ENCODE measurements at places on chromosomes 1 and 21.

DNA sequence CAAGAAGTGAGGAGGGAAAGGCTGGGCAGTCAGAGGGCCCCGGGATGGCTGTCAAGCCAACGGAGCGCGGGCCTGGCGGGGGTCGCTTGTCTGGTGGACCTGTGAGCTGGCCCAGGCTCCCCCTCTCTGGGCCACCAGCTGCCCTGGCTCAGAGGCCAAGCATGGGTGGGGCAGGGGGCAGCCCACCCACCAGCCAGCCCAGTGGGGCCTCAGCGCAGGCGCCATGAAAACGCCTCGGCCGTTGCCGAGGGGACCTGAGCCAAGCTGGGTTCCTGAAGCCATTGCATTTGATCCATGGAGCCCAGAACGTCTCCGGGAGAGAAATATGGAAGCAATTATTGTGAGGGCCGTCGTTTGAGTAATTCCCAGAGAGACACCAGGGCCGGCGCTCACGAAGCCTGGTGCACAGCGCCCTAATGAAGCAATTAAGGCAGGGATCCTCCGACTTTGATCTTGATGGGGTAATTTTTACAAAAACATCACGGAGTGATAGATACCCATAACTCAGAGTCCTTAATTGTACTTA lies 90.5 kb upstream of the TTC34 start:
- DNase-seq: no peak

- DNase-seq: no peak
These were observed 9.1 kb upstream of the GPR61 start for GRCh38 chr1:109530457-109531087.

- no peak for DNase-seq
These were observed 17.7 kb upstream of the SRSF10 start for GRCh38 chr1:23997812-23998211.

DNA sequence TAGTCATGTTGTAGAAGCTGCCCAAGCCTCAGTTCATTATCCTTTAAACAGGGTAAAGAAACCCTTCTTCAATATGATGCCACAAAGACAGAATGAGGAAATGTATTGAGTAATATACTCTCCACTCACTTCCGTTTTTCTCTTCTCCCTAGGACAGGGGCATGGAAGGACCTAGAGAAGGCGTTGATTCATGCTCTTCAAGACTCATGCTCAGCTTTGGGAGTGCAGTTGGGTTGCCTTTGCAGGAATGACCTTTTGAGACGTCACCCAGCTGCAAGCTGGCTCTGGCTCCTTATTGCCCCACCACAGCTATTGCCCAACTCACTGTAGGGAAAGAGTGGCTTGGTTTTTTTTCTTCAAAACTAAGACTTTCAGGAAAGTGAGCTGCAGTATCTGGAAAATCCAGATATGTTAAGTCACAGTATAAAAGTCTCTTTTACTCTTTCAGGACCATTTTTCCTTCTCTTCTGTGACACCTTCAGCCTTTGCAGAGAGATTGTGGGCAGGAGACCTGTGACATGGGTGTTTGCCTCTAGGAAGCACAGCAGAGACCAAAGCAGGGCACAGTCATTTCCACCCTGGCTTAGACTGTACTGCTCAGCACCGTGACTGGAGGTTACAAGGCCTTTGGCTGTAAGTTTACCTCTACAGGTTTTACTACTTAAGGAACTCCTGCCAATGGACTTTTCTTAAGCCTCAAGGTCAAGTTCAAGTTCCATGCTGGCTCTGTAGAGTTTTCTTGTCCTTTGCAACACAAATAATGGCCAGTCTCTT lies 39.5 kb downstream of the XCL2 start:
- no peak for DNase-seq

- no peak for DNase-seq
These were observed 140.8 kb upstream of the RAB4A start for GRCh38 chr1:229130028-229130668.

DNA sequence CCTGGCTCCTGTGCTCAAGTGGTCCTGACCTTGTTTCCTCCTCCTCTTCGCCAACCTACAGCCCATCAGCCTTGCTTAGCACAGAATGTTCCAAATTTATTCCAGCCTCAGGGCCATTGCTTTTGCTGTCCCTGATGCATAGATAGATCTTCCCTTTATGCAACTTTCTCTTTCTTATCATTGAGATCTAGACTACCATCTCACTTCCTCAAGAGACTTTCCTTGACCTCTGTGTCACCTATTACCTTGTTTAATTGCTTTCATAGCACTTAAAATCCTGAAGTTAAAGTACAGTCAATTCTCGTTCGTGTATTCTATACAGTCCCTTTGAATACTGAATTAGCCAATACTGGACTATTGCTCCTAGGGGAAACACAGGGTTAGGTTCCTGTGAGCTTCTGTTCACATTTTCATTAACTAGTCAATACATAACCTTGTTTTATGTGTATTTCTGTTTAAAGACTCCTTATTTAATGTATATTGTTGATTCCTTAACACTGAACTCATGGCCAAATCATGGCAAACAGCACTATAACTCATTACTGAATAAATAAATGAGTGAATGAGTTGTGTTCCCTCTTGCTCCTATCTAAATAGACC lies 26.2 kb upstream of the MCOLN3 start:
- DNase-seq: no peak

- no peak for DNase-seq
These were observed 17.4 kb upstream of the HNRNPU start for GRCh38 chr1:244881552-244882280.

- no peak for DNase-seq
These were observed 111.3 kb downstream of the ADSS2 start for GRCh38 chr1:244340396-244340795.

- no peak for DNase-seq
These were observed 32.5 kb upstream of the COL6A2 start for GRCh38 chr21:46065215-46065913.

DNA sequence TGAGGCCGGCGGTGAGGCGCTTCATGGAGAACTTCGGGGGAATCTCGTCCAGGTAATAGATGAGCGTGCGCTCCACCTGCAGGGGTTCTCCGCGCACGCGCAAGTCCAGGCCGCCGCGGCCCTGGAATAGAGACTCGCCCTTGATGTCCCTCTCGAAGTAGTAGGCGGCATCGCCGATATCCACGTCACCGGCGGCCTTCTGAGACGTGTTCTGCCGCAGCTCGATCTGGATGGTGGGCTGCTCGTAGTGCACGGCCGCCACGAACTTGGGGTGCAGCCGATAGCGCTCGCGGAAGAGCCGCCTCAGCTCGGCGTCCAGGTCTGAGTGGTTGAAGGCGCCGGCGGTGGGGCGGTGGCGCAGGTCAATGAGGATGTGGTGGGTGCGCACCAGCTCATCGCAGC lies 726 bp downstream of the TACSTD2 start:
- DNase-seq: no peak

- no peak for DNase-seq
These were observed 27.5 kb upstream of the IGSF21 start for GRCh38 chr1:18079941-18080735.

DNA sequence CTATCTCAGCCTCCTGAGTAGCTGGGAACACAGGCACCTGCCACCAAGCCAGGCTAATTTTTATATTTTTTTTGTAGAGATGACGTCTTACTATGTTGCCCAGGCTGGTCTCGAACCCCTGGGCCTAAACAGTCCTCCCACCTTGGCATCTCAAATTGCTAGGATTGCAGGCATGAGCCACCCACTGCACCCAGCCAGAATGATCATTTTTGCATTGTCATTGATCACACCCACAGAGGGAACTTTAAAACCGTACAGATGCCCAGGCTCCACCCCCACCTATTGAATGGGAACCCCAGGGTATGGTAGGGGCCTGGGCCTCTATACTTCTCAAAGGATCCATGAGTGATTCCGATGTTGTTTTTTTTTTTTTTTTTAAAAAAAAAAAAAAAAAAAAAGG lies 36.7 kb downstream of the ETNK2 start:
- DNase-seq: no peak

DNA sequence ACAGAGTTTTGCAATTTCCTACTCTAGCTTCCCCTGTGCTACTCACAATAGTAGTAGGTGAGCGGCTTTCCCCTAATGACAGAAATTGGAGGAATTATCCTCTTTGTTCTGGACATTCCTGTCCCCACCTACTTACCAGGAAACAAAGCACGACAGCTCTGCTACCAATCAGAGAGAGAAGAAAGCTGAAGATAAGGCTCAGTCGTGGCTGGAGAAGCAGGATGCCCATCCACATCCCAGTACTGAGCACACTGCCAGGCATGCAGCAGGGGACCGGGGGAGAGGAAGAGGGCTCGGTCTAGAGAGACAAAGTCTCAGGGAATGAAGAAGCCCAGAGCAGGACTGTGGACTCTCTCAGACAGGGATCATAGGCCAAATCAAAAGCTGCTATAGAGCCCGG lies 134.1 kb upstream of the KRTAP19-8 start:
- DNase-seq: no peak

DNA sequence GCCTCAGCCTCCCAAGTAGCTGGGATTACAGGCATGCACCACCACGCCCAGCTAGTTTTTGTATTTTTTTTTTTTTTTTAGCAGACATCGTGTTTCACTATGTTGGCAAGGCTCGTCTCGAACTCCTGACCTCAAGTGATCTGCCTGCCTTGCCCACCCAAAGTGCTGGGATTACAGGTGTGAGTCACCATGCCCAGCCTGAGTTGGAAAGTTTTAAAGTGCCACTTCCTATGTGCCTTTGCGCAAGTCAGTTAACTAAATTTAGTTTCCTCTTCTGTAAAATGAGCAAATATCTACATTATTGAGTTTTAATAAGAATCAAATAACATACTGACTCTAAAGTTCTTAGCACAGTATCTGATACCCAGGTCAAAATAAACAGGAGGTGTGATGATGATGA lies 12.4 kb downstream of the SLC19A2 start:
- no peak for DNase-seq

- no peak for DNase-seq
These were observed 19.7 kb downstream of the OR6Y1 start for GRCh38 chr1:158534496-158534895.

GRCh38 chr1:152182431-152182830 lies 23.4 kb upstream of the RPTN start:
- DNase-seq: no peak

DNA sequence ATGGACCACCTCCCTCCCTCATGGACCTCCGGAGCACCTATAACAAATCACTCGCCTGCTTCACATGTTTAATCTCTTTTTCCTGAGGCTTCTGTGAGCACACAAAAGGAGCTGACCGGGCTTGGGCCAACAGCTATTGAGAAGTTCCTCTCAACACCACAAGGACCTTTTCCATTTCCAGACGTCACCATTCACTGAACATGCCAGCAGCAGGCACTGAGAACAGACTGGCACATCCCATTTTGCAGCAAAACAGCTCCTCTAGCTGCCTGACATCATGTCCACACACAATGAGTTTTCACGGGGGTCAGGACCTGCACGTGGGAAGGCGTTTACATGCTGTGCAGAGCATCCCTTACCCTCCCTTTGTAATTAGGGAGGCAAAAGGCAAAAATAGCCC lies 11.0 kb downstream of the SUSD4 start:
- no peak for DNase-seq

- no peak for DNase-seq
These were observed 628 bp downstream of the ARHGEF19 start for GRCh38 chr1:16211824-16212223.

- no peak for DNase-seq
These were observed 157.8 kb upstream of the JUN start for GRCh38 chr1:58941471-58942289.

DNA sequence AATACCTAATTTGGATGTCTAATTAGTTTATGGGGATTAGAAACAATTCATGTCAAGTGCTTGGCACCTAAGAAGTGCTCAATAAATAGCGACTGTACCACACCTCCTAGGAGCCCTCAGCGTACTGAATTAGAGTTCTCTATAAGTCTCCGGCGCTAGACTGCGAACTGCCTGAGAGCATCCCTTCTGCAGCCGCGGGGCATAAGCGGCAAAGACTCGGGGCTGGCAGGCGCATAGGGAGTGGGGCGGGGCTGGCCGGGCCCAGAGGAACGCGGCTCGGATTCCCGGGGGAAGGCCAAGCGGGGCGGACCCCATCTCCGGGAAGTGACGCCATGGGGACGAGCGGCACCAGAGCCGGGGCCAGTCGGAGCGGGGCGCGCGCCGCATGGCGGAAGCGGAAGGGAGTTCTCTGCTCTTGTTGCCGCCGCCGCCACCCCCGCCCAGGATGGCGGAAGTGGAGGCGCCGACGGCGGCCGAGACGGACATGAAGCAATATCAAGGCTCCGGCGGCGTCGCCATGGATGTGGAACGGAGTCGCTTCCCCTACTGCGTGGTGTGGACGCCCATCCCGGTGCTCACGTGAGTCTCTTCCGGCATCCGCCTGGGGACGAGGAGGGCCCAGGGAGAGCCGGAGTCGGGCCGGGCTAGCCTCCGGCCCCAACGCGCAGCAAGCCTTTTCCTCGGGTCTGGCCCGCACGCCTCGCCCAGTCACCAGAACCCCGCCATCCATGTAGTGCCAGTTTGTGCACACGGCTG lies at the start of gene TMEM222:
TMEM222 (plus strand) TSS at position 351 of the 756 bp plus-strand sequence; CDS start at position 386, 35 bp downstream.
- DNase-seq: peak; percentile 97

DNA sequence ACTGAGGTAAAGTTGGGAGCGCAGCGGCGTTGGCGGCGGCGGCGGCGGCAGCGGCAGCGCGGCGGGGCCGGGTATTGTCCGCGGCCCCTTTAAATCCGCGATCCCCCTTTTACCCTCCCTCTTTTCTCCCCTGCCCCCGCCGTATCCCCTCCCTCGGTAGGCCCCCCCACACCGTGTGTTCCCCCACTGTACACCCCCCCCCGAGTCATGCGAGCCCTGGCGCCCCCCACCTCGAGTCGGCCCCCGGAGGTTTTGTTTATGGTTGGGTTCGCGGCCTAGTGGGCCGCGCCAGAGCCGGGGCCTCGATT lies 169 bp downstream of the UBAP2L start:
- DNase-seq: no peak

DNA sequence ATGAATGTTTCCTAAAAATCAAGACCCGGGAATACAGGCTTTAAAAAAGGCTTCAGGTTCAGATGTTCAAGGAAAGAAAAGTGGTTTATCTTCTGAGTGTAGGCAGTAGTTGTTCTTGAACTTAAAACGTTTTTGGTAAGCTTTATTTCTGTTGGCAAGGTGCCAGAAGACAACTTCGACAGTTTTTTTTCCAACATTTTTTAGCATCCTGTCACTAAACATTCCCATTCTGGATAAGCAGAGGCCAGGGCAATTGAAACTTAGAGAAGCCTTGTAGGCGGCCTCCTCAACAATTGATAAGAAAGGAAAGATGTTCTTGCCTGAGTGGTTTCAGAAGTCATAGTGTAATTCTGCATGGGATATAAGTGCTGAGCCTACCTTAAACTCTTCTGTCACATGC lies 66.7 kb downstream of the PATJ start:
- DNase-seq: no peak
